Activated CD8-positive, alpha-beta memory T cell treated with anti-CD3 and anti-CD28 coated beads, Interleukin-2, amount 50 U/mL, for 4 hours (primary cell): ENCODE measurements at places on chromosomes 12 and 14.

- no peak for DNase-seq
Observed at GRCh38 chr12:70842942-70843341, 77.6 kb downstream of the PTPRR start.

GRCh38 chr12:89936631-89937030, 228.0 kb upstream of the ATP2B1 start:
- no peak for DNase-seq

DNA sequence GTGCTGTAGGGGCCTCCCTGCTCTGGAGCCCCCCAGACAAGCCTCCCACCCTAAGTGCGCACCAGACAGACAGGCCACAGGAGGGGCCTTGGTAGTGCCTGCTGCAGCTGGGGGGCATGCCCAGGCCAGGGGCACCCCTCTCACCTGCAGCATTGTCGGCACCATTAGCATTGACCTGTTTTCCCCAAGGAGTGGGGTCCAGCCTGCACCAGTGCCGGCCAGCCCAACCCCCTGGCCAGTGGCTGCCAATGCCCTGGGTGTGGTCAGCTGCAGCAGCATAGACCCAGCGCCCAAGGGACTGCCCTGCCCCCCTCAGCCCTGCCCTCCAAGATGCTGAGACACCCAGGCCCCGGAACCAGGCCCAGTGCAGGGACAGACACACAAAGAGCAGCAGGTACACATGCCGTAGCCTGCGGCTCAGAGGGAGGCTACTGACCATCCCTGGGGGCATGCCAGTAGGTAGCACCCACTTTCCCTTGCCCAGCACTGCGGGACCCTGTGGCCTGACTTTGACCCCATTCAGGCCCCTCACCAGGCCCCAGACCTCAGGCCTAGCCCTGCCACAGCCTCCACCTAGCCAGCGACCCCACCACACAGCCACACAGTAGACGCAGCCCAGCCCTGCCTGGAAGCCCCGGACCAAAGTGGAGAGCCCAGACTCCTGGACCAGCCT, 1.0 kb downstream of the AHNAK2 start:
- DNase-seq = peak; percentile 14

GRCh38 chr12:96260231-96260630, 66.1 kb downstream of the ELK3 start:
- no peak for DNase-seq

- no peak for DNase-seq
Observed at GRCh38 chr14:46259536-46259935, 392.0 kb downstream of the RPL10L start.

- no peak for DNase-seq
Observed at GRCh38 chr14:105204206-105204930, 23.3 kb upstream of the NUDT14 start.

DNA sequence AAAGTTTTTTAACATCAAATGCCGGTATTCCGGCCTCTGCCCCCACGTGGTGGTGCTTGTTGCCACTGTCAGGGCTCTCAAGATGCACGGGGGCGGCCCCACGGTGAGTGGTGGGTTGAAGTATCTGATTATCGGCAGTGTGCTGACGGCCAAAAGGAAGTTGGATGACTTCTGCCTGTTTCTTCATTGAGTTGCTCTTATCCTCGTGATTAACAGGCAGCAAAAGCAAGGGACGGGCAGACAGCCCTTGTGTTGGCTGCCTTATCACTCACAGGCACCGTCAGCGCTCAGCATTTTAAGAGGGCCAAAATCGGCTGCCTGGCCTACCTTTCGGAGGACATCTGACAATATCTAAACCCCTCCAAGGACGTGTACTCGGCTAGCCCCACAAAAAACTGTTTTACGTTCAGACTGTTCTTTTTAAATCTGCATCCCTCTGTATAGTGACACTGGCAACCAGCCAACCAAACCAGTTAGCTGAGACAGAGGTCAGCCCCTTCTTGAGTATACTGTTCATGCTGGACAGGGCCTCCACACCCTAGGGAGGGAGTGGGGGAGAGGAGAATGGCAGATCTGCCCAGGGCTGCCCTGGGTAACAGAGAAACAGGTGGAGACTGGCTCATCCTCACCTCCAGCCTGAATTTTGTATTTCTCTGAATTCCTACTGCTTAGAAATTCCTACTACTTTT, 22.9 kb upstream of the AKAP5 start:
- no peak for DNase-seq

DNA sequence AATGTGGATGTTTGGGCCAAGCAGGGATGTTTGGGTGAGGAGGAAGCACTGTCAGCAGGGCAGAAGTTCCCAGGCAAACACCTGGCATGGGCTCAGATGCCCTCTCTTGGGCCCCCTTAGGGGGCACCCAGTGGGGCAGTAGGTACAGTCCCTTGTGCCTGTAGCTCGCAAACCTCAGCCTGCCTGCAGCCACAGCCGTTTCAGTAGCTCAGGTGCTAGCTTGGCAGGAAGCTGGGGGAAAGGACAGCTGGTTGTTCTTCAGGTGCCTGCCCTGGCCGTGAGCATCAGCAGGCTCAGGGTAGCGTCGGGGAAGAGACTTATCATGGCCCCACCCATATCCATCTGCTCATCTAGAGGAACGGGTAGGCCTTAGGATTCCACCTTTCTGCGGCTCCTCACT, 67.5 kb downstream of the B4GALNT3 start:
- DNase-seq = no peak

DNA sequence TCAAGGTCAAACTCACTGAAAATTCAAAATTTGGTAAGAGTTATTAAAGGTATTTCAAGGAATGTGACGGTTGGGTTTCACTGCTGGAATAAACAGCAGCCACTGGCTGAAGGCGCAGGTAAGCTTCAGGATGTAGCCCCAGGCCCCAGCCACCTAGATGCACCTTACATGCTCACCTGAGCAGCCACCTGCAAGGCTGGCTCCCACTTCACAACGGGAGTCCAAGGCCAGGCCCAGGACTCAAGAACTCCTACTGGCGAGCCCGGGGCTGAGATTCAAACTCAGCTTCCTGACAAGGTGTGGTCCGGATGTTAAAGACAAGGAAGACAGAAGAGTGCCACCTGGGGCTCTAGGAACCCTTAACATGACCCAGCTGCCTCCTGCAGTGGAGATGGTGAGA, 78.4 kb downstream of the ITPK1 start:
- DNase-seq = no peak
